NCI-H146 (cell line): ENCODE measurements at places on chromosomes 2 and 18.
A peak's percentile ranks its signal among the peaks of the same experiment; 100 is the strongest.

- DNase-seq, result no peak
Measured at GRCh38 chr2:69007169-69007568, 5.8 kb upstream of the ANTXR1 start.

- peak; percentile 99 for DNase-seq
Measured at GRCh38 chr18:59139291-59139614, 431 bp upstream of the SEC11C start.

GRCh38 chr2:240586919-240587800, 626 bp downstream of the CAPN10 start:
- DNase-seq, result peak; percentile 68

DNA sequence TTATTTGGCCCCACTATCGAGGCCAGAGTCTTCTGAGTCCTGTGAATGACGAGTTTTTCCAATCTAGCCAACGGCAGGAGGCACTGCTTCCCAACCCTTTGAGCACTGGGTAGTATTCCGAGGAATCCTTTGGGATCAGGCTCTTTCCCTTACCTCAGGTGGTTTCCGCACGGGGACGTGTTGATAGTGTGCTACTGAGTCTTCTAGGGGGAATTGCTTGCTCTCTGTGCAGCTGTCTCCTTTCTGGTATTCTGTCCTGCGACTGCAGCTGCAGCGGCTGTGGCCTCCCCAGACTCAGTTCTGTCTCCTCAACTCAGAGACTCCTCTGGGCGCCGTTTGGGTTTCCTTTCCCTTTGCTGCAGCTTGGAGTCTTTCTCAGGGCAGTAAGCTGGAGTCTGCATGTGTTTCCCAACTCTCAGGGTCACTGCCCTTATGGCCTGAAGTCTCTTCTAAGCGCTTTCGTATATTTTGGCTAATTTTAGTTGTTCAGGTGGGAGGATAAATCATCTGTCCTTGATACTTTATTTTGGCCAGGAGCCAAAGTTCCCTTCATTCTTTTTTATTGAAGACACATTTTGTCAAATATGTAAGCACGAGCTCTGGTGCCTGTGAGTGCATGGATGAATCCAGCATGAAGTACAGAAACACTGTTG, 118.4 kb downstream of the MAP4K4 start:
- no peak for DNase-seq
